Effector CD8-positive, alpha-beta T cell (primary cell): ENCODE measurements at places on chromosomes 5 and 9.

DNA sequence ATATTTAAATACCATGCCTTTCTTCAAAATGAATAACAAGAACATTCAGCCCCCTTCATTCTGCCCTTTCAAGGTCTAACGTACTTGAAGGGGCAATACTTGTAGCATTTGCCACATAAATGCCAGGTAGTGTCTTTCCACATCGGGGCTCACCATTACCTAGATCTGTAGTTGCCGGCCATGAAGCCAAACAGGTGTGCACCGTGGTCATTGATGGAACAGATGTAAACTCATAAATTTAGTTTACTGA, 193.0 kb downstream of the CD180 start:
- DNase-seq, result no peak

- DNase-seq, result no peak
Measured at GRCh38 chr5:122730037-122730436, 44.8 kb upstream of the SNX2 start.

DNA sequence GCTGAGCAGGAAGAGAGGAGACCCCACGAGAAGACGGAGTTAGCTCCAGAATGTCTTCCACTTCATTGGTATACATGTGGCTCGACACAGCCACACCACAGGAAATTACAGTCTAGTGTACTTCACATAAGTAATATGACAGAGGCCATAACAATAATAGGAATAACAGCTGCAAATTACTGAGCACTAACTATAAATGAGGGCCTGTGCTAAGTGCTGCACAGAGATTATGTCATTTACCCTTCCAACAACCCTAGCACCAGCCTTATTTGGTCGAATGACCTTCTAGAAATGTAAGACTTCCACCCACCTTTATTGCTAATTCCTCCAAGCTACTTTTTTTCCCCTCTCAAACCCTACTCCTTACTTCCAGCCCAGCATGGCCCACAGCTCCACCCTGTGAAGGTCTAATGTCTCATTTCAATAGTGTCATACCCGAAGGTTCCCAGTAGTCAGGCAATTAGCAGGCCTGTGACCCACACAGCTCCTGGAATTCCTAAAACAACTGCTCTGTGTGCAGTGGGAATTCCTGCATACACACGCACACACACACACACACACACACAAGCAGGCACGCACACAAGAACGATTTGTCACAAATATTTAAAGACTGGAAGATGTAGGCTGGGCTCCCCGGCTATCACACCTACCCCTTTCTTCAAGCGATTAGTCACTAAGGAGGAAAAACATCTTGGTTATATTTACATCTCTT, 134.5 kb downstream of the FRMD3 start:
- DNase-seq, result no peak

- peak; percentile 39 for DNase-seq
Measured at GRCh38 chr5:170312666-170313065, 15.1 kb upstream of the LCP2 start.

- DNase-seq, result no peak
Measured at GRCh38 chr9:19252174-19252884, 21.8 kb downstream of the DENND4C start.

DNA sequence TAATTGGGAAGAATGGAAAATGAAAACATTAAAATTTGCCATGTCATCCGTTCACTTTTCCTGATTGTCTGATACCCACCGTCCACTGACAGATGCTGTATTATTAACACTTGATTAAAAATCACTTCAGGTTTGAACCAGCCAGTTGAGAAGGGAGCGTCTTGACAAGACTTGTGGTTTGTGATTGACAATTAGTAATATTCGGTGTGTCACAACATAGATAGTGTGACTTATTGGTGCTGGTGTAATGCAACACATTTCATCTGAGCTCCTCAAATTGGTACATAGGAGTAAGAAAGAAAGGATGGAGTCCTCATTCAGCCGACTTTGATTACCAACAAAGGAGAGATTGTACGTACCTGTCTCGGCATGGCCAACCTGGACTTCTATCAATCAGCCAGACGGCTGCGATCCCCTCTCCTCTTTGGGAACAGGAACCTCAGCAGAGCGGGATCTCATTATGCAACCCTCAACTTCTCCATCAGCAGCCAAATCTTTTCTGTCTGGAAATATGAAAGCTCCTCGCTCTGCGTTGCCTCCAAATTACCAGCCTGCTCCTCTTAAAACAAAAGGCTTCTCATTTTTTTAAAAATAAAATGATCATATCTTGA, 211.7 kb upstream of the MVB12B start:
- DNase-seq, result no peak

DNA sequence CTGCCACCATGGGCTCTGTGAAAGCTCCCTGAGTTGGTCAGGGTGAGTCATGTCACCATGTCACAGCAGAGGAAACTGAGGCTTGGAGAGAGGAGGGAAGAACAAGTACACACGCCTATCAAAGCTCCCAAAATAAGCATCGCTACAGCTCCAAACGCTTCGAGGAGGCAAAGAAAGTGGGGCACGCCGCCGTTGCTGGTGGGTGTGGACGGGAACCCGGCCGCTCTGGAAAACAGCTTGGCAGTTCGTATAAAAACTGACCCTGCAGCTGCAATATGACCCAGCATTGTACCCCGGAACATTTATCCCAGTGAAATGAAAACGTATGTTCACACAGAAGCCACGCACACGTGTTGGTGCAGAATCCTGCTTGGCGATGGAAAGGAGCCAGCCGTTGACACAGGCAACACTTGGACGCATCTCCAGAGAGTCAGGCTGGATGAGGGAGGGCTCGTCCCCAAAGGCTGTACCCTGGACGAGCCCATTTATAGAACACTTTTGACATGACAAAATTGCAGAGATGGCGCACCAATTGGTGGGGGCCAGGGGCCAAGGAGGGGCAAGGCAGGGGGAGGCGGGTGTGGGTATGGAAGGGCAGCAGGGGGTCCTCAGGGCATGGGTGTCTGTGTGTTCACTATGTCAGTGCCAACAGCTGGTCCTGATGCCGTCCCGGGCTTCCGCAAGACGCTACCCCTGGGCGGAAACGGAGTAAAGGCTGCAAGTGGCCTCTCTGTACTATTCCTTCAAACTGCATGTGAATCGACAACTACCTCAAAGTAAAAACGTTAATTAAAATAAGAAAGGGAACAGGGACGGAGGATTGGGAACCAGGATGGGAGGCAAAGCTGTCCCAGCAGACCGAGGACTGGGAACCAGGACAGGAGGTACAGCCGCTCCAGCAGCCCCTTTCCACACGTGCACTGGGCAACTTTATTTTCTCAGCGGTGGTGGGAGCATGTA, 173.0 kb downstream of the OLFM1 start:
- DNase-seq, result no peak

- no peak for DNase-seq
Measured at GRCh38 chr5:123929055-123929474, 417.1 kb downstream of the CSNK1G3 start.

DNA sequence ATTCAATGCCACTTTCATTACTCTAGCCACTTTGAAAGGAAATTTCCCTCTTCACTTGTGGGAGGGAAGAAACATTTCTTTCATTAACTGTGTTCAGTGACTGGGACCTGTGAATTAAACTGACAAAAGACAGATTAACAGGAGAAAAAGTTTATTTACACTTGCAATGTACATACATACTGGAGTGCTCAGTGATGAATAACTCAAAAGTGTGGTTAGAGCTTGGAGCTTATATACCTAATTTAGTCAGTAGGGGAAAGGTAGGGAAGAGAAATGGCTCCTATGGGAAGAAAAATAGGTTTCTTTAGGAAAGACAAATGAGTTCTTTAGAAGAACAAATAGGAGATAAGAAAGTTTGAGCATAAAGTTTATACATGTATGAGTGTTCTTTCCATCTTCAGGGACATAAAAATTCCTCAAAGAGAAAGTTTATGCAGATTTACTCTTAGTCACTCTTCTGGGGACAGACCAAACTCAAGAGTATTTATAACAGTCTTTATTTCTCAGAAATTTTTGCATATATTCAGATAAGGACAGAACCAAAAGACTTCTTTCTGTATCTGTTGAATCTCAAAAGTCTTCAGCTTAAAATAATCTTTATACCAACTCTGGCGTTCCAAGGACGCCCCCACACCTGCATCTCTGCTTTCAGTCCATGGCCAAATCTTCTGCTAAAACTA, 120.0 kb upstream of the RAI14 start:
- no peak for DNase-seq

GRCh38 chr5:3600106-3601060, 4.8 kb downstream of the IRX1 start:
- no peak for DNase-seq

DNA sequence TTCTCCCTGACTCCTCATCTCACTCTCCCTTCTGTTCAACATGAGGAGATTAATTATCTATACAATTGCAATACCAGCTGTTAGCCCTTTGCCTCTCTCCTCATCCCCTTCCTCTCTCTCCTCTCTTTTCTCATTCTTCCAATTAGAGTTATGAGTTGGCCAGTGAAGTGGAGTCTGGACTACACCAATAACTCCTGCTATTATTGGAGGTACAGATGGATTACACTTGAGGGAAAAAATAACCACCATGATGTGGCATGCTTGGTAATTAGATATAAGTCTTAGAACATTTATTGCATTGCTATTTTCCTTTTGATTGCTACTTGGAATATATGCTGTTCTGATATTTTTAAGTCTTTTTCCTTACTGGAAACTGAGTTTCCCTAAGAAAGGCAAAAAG, 159.2 kb downstream of the FRMD3 start:
- no peak for DNase-seq

DNA sequence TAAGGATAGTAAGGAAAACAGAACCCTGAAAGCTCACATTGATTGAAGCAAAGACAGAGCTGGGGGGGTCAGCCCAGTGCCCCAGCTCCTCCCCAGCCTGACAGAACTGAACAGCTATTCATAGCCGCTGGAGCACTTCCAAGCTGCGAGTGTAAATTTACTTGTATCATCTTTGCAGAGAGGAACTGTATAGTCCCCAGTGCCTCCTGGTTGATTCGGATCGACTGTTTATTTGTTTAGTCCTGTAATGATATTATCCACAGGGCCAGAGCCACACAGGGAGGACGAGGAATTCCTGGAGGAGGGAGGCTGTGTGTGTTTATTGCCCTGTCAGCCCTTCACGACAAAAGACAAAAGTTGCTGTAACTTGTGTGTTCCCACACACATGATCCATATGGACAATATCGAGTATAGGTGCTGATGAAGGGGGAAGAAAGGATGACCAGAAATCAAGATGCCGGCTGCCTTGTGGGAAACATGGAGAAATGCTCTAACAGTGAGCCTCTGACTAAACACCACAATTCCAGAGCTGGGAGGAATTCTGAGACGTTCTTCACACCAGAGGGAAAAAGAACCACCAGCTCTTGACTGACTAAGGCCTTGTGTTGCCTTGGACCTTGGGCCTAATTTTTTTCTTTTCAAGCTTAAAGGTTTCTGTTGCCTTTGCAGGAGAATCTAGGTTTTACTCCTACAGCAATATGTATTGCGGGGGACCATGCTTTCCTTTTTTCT, 31.1 kb downstream of the FOXD1 start:
- no peak for DNase-seq

DNA sequence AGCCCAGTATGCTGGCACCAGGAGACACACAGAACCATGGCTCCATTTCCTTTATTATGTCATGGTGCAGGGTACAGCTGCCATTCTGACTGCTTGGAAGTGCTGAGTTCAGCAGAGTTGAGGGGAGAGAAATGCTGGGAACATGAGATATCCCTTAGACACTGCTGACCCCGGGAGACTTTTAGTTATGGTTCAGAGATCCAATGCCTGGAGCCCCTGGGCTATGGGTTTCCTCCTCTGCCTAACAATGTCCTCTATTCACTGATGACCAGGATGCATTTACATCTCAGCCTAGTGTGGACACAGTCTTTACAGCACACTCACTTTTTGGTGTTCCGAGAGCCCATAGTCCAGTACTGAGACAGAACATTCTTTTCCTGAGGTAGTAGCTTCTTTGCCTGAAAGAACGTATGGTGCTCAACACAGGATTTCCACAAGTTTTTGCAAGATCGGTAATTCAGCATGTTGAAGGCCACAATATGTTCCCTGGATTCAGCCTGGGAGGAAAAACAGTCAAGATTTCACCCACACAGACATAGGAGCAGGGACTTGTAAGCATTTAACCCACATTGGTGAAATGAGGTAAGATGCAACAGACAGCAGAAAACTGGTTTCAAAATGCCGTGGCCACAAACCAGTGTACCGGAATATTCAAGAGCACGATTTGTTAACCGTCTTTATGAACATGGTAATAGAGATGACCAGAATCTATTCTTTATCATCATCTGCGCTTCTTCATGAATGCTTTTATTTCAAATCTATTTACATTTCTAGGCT, 71.3 kb downstream of the PTPN3 start:
- DNase-seq, result no peak

- DNase-seq, result no peak
Measured at GRCh38 chr5:67268231-67269021, 71.8 kb upstream of the CD180 start.

GRCh38 chr5:36270175-36270574, 28.4 kb upstream of the NADK2 start:
- DNase-seq, result no peak

DNA sequence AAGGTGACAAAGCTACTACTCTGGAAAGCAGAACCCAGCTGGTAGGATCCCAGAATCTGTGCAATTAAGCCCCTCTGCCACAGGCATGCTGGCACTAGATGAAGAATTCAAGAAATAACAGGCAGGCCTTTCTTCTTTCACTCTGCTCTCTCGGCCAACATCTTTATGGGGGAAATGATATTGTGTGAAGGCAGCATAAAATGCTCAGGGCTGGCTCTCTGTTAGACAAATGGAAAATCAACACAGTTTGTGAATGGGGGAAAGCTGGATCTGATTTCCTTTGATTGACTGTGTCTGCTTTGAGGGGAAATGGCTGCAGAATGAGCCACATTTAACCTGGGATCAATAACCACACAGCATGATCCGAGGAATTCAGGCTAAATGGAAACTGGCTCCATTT, 29.1 kb upstream of the AKNA start:
- DNase-seq, result no peak

DNA sequence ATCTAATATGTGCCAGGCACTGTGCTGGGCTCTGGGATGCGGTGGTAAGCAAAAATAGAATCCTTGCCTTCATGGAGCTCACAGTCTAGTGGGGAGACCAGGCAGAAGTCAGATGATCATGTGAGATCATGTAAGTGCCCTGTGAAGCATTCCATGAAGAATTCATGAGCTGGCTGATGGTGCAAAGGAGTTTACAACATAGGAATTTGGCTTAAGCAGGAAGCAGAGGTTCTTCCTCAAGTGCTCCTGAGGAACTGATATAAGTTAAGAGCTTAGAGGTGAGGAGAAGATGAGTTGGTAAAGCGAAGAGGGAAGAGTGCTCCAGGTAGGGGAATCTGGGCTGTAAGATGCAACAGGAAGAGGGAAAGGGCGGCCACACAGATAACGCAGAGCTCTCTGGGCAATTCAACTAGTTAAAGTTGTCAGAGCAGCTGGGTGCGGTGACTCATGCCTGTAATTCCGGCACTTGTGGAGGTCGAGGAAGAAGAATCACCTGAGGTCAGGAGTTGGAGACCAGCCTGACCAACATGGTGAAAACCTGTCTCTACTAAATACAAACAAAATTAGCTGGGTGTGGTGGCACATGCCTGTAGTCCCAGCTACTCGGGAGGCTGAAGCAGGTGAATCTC, 78.5 kb upstream of the SPATA31D4 start:
- DNase-seq, result no peak

- no peak for DNase-seq
Measured at GRCh38 chr5:11105696-11106095, 344.7 kb upstream of the DAP start.

GRCh38 chr9:98838155-98838867, 30.8 kb downstream of the GALNT12 start:
- no peak for DNase-seq
